Thoracic aorta (tissue), 2 donors: ENCODE measurements at places on chromosomes 6 and 20.

DNA sequence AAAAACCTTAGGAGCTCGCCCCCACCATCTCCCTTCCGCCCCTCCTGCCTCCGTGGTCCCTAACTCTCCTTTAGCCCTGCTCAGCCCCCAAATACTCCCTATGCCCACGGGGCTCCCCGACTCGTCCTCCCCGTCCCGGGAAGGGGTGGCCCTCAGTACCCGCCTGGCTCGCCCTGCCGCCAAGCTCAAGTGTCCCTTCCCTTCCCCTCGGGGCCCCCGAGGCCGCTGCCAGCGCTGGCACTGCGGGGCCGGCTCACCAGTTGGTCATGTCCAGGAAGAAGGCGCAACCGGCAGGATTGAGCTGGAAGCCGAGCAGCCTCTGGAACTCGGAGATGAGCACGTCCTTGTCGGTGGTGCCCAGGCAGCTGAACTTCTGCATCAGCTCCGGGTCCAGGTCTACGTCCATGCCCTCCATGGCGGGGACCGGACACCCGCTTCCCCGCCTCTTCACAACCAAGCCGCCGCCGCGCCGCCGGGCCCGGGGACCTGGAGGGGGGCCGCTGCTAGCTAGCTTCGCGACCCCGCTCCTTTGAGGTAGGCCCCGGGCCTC, 303 bp downstream of the ILRUN start:
- no peak for DNase-seq

GRCh38 chr6:4668271-4669179, 107.7 kb upstream of the CDYL start:
- no peak for DNase-seq

- DNase-seq: no peak
These were observed 50.2 kb downstream of the NCOA3 start for GRCh38 chr20:47551841-47552240.

DNA sequence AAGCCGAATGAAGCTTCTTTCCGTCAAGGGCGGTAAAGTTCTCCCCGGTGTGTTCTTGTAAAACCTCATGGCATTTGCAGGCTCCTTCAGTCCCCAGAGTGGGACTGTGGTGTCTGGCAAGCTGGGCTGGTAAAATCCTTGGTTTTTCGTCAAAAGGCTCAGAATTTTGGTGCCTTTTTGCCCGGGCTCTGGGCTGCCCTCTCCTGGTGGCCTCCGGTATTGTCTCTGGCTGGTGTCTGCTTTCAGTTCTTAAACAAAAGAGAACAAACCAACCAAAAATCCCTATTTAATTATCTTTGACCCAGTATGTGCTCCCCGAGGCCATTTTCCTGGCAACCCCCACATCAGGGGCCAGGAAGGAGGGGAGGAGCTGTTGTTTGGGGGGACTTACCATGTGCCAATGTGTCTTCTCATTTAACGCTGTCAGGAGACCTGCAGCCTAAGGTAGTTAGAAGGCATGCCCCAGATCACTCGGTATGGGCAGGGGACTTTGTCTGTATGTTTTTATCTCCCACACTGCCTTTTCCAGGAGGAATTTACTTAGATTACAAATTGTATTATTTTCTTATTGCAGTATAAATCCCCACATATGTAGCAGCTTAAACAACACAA, 11.1 kb downstream of the CDH4 start:
- DNase-seq: no peak

DNA sequence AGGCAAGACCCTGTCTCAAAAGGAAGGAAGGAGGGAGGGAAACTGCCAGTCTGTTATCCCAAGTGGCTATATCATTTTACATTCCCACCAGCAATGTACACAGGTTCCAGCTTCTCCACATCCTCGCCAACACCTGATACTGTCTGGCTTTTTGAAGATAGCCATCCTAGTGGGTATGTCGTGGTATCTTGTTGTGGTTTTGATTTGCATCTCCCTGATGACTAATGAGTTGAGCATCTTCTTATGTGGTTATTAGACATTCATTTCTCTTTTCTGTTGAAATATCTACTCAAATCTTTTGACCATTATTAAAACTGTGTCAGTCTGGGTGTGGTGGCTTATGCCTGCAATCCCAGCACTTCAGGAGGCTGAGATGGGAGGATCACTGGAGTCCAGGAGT, 47.9 kb upstream of the ARID1B start:
- no peak for DNase-seq

DNA sequence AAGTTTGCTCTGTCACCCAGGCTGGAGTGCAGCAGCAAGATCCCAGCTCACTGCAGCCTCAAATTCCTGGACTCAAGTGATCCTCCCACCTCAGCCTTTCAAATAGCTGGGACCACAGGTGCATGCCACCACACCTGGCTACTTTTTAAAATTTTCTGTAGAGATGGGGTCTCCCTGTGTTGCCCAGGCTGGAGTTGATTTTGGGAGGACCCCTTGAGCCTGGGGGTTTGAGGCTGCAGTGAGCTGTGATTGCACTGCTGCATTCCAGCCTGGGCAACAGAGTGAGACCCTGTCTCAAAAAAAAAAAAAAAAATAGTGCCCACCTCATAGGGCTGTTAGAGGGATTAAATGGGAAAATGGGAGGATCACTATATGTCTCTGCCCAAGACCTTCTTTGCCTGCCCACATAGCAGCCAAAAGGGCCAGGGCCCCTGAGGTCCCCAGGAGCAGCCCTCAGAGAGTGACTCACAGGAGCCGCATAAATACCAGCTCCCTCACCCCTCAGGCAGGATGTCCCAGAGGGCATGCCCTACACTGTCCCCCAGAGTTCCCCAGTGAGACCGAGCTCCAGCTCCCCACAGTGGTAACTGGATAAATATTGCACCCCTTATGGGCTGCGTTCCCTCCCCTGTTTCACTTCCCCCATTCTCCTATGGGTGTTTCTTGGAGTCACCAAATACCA, 11.7 kb upstream of the MDGA1 start:
- DNase-seq: no peak

- DNase-seq: no peak
These were observed 37.3 kb upstream of the SAYSD1 start for GRCh38 chr6:39152262-39152661.

DNA sequence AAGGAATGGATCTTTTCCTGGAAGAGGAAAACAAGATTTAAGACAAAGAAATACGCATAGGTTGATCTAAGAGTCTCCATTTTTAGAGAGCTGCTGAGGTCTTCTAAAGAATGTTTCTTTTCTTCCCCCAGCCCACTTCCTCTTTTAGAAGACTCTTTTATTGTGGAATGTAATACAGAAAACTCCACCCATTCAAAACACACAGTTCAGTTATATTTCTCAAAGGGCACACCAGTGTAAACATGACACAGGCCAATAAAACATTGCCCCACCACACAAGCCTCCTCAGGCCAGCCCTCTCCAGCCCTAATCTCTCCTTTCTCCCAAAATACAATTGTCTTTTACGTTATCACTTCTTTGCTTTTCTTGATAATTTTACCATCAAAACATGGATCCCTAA, 42.8 kb downstream of the SLC35B3 start:
- no peak for DNase-seq

GRCh38 chr20:57374931-57375651, 16.1 kb upstream of the RBM38 start:
- no peak for DNase-seq

DNA sequence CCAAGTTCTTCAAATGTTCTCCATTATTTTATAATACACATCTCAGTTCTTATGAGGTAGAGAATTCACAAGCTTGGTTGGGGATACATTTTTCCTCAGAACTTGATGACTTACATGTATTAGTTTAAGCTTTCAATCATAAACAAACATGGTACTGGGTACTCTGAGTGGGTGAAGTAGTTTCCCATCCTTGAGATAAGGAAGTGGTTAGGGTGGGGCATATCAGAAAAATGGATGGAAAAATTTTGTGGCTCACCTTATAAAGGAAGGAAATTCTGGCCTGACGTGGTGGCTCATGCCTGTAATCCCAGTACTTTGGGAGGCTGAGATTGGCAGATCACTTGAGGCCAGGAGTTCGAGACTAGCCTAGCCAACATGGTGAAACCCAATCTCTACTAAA, 52.0 kb downstream of the CD164 start:
- no peak for DNase-seq

DNA sequence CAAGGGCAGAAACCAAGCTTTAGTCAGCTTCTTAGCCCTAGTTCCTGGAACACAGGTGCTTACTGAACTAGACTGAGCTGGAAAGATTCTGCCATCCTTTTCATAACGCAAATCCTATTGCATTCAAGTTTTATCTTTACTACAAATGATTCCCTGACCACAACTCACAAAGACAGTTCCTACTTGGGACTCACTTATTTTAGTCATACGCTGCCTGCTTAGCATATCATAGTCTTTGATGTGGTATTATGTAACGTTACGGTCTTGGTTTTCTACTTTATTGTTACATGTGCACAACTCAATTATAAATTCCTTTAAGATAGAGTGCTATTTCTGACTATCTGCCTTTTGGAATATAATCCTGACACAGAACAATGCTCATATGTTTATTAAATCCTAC, 59.1 kb downstream of the BLOC1S5 start:
- no peak for DNase-seq

GRCh38 chr6:159372333-159372732, 203.1 kb downstream of the FNDC1 start:
- peak; percentile 20 for DNase-seq

GRCh38 chr20:16095226-16095625, 478.0 kb downstream of the KIF16B start:
- no peak for DNase-seq

DNA sequence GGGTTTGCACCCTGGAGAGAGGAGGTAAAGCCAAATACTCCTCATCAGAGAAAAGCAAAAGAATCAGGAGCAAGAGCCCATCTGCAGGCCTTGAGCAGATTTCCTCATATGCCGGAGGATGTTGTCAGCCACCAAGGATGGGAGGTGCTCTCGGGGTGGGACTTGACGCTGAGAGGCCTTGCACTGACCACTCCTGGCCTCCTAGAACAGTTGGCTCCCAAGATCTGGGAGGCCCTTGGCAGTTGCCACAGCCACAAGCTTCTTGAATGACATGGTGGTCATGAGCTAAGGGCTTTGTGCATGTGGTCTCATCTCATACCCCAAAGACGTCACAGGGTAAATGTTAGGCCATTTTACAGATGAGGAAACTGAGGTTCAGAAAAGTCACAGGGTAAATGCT, 75.2 kb upstream of the PMEPA1 start:
- DNase-seq: no peak

DNA sequence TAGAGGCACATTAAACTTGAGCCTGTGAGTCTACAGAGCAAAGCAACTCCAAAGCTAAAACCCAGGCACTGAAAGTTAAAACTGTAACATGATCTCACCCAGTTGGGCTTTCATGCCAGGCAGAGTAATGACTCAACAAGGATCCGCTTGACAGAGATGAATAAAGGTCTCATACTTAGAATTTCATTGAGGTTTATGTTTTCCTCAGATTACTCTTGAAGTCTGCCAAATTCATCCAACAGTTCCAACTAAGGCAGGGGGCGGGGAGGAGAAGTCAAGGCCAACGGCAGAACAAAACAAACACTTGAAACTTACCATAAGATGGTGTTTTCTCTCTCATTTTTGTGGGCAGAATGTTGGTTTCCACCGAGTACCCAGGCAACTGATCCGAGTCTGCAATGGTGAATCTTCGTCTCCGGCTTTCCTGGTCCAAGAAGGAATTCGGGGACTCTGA, 54.0 kb upstream of the IPCEF1 start:
- DNase-seq: peak; percentile 40

GRCh38 chr6:157613011-157613522, 210.0 kb upstream of the SNX9 start:
- DNase-seq: no peak

- no peak for DNase-seq
These were observed 384.4 kb upstream of the AGPAT4 start for GRCh38 chr6:161658211-161658610.

DNA sequence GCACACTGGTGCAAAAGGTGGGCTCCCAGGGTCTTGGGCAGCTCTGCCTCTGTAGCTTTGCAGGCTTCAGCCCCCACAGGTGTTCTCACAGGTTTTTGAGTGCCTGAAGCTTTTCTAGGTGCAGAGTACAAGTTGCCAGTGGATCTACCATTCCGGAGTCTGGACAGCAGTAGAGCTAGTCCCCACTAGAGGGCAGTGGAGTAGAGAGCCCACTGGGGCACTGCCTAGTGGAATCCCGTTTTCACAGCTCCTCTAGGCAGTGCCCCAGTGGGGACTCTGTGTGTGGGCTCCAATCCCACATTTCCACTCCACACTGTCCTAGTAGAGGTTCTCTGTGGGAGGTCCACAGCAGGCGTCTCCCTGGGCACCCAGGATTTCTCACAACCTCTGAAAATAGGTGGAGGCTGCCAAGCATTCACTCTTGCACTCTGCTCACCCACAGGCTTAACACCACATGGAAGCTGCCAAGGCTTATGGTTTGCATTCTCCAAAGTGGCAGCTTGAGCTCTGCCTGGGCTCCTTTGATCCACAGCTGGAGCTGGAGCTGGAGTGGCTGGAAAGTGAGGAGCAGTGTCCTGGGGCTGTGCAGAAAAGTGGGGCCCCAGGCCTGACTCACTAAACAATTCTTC, 86.3 kb upstream of the PROKR2 start:
- no peak for DNase-seq

DNA sequence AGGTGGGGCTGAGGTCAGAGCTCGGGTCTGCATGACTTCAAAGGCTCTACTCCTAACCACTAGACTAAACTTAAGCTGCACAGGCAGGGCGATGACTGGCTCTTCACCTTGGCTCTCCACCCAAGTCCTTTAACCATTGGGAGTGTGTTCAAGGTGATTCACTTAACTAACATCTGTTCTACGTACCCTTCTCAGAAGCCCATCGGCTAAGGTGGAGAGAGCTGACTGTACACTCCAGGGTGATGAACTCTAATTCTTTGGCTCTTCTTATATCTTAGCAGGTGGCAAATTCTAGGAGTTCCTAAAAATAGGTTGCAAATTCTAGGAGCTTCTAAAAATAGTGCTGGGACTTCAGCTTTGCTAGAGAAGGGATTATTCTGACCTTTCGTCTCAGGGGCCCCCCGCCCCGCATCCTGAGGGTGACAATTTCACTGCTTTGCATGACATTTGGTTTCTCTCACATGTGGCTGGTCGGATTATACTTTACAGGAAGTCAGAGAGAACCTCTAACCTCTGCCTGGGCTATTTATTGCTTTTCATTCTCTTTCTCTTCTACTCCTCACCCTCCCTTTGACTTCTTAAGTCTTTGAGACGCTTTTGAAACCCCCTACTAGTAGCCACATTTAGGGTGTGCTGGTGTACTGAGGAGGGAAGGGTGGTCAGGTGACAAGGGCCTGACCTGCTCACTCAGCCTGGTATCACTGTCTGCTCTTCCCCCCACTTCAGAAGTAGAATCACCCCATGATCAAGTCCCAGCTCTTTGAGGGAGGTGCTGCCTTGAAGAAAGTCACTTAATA, 55.5 kb downstream of the PRDM1 start:
- DNase-seq: no peak
